Forelimb muscle (tissue), 1 donor: ENCODE measurements at places on chromosomes 4 and X. TPM values are rescaled to one million over a fixed set of nuclear protein-coding genes. Genes with fewer than 3 reads are reported as not detected.

DNA sequence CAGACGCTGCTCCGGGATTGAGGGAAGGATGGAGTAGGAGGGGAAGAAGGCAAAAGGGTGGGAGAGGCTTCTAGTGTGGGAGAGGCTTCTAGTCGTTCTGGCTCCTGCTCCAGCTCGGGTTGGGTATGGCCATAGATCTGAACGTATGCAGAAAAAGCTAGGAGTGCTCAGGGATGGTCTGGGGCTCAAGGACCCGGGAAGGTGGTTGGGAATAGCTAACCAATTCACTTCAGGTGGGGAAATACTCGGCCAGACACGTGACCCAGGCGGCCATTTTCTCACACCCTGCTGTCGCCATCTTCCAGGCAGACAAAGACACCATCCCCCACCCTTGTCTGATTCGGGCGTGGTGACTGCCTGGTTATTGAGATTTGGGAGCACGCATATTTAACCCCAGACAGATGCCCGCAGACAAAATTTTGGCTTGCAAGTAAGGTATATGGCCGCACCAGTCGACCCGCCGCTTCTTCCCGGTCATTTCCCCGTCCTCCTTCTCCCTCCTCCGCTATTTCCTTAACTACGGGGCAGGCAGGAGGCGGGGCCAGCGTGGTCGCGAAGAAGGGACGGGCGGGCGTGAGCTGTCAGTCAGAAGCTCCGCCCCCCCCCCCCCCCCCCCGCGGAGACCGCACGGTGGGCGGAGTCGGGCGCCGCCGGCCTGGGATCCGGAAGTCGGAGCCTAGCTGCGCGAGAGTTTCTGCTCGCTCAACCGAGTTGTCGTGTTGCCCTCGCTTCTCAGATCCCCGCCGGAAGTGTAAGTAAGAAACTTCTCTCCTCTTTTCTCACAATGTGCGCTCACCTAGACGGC is at the start of gene GNL3L:
TSS of gene GNL3L (plus strand) at position 668 of the 805 bp plus-strand sequence. CDS start 2,348 bp downstream, outside the sequence.
- DNase-seq = peak; percentile 49

GRCh38 chrX:71814123-71814912 is 51.2 kb downstream of the CXorf49B start:
- DNase-seq = no peak

Gene GSX2
- not detected for polyA plus RNA-seq

GRCh38 chrX:114097427-114097826 is 486.5 kb upstream of the HTR2C start:
- no peak for DNase-seq

GRCh38 chr4:61824454-61824853 is 624.3 kb downstream of the ADGRL3 start:
- no peak for DNase-seq

DNA sequence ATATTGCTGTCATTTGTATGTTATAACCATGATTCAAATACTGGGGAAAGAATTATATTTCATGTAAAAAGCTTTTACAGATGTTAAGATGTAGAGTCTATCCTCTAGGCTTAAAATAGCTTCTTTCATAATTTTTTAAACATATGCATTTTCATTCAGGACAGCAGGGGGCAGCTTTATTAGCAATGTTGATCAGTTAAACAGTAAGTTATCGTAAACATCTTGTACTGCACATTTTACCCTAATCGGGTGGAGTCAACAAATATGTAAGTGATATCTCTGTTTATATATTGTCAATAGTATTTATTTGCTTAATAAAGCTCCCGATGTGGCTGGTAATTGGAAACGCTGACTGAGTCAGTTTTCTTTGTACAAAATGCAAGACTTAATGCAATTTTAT is 142.5 kb upstream of the MED14 start:
- DNase-seq = no peak

Gene PNMA6A
- 2.2 TPM for polyA plus RNA-seq

DNA sequence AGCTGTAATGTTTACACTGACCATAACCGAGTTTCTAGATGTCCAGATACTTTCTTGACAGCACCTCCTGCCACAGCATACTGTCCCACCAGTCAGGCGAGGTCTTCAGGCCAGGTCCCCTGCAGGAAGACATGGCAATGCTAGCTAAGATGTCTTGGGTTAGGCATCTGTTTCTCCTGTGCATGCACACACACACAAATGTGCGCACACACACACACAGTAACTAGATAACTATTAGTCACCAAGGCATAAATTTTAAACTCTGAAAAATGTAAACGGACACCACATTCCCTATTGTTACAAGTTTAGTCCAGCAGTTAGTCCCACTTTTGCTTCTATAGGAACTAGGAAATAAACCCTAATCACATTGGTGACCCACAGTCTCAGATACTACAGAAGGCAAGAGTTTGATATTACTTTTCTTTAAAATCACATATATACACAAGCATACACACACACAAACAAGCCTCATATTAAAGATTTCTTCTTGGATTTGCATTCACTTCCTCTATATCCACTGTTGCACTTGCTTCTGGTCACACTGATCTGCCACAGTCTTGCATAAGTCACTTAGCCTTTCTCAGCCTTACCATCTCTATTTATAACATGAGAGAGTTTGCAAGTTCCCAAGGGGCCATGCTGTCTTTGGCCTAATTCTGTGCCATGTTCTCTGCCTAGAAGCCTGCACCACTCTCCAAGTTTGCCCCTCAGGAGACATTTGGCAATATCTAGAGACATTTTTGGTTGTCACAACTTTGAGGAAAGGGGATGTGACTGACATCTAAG is 32.2 kb downstream of the IL21 start:
- no peak for DNase-seq

DNA sequence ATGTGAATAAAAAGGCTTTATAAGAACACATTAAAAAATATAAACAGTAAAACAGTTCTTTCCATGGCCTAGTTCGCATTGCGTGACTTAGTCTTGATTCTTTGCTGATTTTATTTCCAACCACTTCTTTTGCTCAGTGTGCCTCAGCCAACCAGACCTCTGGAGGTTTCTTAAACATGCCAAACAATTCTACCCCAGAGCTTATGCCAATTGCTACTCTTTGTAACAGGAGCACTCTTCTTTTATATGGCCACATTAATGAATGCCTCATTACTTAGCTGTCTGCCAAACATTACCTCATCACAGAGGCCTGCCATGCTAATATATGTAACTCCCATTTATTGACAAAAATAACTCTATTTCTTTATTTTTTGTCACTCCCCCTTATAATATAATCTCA is 202.3 kb downstream of the NDST4 start:
- DNase-seq = no peak

Gene IL9R
- not detected for polyA plus RNA-seq

DNA sequence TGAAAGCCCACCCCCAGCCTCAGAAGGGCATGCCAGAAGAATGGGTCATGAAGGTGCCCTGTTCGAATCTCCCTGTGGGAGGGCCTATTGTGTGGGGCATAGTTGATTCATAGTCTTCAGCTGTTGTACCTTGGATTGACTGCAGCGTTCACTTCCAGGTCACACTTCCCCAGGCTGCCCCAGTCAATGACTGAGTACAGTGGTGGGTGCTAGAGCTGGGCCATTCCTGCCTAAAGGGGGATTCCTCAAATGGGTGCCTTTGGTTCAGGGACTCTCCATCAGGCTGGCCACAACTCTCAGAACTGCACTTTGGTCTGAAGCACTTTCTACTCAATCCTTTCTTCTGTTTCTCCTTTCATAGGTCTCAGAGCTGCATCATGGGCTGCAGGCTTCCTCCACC is 35.0 kb upstream of the RASGEF1B start:
- no peak for DNase-seq

GRCh38 chrX:50942471-50942870 is 31.9 kb downstream of the BMP15 start:
- DNase-seq = no peak

GRCh38 chr4:53371843-53372521 is 5.5 kb upstream of the FIP1L1 start:
- DNase-seq = no peak

Gene KLKB1
- polyA plus RNA-seq = 0.15 TPM

GRCh38 chr4:183783991-183784553 is 121.0 kb upstream of the STOX2 start:
- peak; percentile 87 for DNase-seq

DNA sequence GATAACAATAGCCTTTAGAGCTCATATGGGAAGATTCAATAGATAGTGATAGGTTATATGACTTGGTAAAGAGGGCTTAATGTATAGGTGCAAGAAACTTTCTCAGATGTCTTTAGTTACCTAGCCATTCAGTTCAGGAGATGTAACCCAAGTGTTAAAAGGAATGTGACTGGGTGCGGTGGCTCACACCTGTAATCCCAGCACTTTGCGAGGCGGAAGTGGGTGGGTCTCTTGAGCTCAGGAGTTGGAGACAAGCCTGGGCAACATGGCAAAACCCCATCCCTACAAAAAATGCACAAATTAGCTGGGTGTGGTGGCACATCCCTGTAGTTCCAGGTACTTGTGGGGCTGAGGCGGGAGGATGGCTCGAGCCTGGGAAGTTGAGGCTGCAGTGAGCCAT is 7.9 kb downstream of the TET2 start:
- DNase-seq = no peak

- no peak for DNase-seq
These were observed 65.1 kb upstream of the CCDC160 start for GRCh38 chrX:134171661-134172587.

GRCh38 chr4:32189788-32190187 is 1469.6 kb downstream of the PCDH7 start:
- no peak for DNase-seq

DNA sequence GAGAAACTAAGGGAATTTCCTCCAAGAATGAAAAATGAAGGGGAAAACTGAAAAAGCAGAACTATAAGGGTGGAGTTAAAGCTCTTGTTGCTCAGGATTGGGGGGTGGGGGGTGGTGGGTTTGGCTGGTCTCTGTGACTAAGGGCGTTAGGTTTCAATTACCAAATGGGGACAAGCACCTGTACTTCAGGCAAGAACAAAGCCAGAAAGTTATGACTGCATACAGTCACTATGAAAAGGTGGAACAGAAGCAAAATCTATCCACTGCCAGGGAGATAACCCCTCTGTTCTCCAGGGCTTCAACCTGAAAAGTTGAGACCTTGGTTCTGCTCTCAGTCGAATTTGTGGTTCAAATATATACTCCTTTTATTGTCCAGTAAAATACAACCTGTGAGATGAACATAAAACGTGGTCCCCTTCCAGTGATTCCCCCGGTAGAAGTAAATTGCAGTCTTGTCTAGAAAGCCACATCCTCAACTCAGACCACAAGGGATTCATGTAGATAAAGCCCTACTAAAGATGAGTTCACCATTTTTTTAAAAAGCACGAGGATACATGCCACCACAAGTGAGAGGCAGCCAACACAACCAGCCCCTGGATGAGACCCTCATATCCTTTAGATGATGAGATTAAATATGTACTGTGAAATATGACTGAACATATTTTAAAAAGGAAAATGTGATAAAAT is 257.1 kb upstream of the RPS6KA3 start:
- DNase-seq = no peak
